ENCODE measurements at places on chromosomes 3 and 15. TPM values are rescaled to one million over a fixed set of nuclear protein-coding genes. Genes with fewer than 3 reads are reported as not detected.

- DNase-seq, result peak; percentile 68
Measured at GRCh38 chr15:45126535-45127158, 3.0 kb downstream of the DUOXA1 start.

Gene LRRC31
- not detected for total RNA-seq

Gene OCA2
- 0.47 TPM for total RNA-seq

Gene DAZL
- not detected for total RNA-seq

DNA sequence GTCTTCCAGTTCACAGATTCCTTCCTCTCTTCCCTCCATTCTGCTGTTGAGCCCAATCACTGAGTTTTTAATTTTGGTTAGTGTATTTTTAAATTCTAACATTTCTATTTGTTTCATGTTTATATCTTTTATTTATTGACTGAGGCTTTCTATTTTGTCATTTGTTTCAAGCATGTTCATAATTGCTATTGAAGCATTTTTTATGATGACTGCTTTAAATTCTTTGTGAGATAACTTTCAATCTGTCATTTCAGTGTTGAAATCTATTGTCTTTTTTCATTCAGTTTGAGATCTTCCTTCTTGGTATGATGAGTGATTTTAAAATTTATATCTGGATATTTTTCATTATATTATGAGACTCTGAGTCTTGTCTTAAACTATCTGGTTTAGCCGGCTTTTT is 192.3 kb downstream of the RPLP1 start:
- no peak for DNase-seq

DNA sequence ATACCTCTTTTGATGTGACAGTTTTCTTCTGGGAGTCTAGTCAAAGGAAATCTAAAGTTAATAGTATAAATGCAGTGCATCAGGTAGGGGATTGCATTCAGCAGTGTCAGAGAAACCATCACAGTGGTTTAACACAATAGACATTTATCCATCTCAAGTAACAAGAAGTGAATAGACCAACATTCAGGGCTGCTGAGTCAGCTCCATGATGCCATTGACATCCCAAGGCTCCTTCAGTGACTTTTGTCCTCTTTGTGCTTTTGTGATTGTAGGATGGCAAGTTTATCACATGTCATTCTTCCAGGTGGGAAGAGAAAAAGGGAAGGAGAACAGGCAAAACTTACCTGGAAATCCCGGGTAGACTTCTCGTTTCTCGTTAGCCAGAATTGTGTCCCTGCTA is 158.3 kb downstream of the TMEM108 start:
- DNase-seq, result no peak

Gene FANCD2
- total RNA-seq, result 59.4 TPM

GRCh38 chr3:30401971-30402370 is 204.4 kb upstream of the TGFBR2 start:
- no peak for DNase-seq

DNA sequence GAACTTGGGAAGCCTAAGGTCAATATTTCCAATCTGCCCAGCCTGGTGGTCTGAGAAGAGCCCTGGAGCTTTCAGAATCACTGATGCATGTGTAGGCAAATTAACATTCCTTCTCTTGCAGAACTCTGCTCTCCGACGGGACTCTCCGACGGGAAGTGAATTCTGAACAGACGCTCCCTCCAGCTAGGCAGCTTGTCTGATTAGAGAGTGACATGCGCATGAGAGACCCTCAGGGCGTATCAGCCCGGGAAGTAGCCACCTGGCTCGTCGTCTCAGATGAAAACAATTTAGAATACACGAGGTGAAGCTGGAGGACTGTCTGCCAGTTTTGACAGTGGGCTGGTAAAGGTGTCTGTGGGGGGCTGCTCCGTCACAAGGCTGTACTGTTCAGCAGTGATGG is 103.1 kb downstream of the DGKG start:
- no peak for DNase-seq

- DNase-seq, result no peak
Measured at GRCh38 chr3:130374033-130374432, 28.6 kb downstream of the COL6A5 start.

Gene SERPINI2
- 0.13 TPM for total RNA-seq

GRCh38 chr3:9087831-9088413 is 124.7 kb upstream of the RAD18 start:
- DNase-seq, result no peak

- DNase-seq, result no peak
Measured at GRCh38 chr3:98779541-98780335, 16.6 kb downstream of the ST3GAL6 start.

Gene CD276
- total RNA-seq, result 3.6 TPM

DNA sequence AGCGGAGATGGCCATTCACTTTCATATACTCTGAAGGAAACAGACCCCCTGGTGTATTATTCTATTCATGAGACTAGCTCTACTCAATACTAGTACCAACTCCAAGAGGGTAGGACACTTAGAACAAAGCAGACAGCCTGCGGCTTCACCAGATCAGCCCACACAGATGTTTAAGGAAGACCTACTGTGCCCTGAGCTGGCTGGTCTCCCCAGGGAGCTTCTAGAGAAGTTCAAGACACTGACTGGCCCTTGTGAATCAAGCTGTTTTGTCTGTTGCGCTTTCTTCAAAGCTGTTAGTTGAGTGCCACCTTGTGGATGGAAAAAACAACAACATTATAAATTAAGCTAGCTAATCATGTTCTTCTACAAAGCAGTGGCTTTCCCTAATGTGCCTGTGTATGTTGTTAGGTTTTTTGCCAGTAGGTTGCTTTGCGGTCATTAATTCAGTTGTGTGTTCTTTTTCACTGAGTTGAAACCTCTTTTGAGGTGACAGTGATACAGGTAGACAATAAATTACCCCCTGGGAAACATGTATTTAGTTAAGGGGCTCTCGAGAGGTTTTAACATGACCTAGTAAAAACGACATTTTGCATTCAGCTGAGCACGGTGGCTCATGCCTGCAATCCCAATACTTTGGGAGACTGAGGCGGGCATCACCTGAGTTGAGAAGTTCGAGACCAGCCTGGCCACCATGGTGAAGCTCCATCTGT is 64.2 kb upstream of the MYZAP start:
- DNase-seq, result peak; percentile 72

DNA sequence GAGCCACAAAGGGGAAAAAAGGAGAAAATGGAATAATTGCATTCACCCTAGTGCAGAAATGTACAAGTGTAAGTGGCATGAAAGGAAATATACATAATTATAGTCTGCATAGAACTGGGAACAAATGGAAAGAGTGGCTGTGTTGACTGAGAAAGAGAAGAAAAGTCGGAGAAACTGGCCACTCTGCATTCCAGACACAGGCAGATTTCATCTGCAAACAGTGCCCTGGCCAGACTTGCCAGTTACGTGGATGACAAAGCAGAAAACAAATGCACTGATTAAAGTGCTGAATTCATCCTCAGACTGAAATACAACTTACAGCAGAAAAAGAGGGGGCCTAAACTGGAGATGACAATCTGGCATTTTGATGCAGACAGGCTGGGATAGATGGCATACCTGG is 129.8 kb downstream of the FGF12 start:
- no peak for DNase-seq

- DNase-seq, result no peak
Measured at GRCh38 chr3:189557824-189558223, 73.4 kb upstream of the TP63 start.

DNA sequence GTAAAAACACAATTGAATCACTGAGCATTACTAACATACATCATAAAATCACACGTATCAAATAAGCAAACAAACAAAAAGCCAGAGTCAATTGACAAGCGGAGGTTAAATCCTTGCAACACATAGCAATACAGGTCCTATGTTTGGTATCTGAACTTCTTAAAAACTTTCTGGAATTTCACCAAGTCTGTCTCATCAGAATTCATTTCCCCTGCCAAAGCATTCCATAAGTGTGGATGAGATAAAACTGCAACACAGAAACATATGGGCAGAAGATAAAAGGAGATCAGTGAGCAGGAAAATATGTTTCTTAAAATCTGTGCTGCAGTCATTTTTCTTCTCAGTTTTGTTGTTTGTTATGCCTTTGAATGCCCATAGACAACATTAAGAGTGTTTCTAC is 1155.5 kb downstream of the TBL1XR1 start:
- no peak for DNase-seq

Gene PLA2G4B
- total RNA-seq, result 5.2 TPM

DNA sequence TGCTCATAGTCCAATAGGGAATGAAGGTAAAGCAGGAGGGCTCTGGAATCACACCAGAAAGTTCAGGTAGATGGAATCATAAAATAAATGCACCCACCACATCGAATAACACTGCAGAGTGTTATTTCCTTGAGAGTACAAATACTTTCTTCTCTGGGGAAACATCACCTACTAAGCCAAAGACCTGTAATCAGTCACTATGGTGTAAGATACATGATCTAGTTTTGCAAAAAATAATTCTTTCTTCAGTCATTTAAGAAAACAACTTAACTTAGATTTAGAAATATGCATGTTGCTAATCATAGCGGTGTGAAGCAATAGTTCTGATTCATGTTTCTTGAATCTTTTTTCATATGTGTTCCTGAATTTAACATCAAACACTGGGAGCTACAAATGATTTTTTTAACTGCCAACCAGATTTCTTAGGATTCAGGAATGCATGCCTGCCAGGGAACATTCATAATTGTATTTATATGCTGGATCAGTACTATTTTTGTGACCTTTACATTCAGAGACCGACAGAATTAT is 40.2 kb upstream of the MEIS2 start:
- no peak for DNase-seq

Gene SLC28A1
- not detected for total RNA-seq

- DNase-seq, result peak; percentile 60
Measured at GRCh38 chr3:133574260-133574881, 885 bp downstream of the CDV3 start.

Gene RARB
- total RNA-seq, result 0.16 TPM

Gene ZNF620
- 3.3 TPM for total RNA-seq

DNA sequence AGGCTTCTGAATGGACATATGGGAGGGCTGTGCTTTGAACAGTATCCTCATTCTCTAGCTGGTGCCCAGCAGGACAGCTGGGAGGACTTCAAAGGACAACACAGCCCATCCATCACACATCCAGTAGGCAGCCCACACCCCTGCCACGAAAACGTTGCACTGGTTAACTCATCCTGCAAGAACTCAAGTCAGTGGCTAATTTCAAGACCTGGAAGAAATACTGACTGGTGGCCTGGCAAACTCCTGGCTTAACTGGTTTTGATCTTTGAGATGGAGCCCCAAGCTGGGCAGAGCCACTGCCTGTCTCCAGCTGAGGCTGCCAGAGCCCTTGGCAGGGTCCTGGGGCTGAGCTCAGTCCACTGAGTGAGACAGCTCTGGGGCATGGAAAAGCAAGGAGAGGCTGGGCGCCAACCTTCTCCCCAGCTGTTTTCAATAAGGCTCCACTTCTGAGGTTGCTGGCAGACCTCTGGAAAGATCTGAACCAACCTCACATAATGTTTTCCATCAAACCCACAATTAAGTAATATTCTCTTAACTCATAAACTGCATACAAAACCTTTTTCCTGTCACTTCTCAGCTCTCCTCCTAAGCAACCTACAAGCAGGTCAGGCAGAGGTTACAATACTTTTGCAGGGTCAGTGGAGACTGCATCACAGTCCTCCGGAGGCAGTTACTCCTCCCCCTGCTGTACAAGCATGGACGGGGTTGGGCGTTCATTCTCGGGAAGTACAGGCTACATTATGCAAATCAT is 110.3 kb downstream of the MYLK start:
- no peak for DNase-seq

DNA sequence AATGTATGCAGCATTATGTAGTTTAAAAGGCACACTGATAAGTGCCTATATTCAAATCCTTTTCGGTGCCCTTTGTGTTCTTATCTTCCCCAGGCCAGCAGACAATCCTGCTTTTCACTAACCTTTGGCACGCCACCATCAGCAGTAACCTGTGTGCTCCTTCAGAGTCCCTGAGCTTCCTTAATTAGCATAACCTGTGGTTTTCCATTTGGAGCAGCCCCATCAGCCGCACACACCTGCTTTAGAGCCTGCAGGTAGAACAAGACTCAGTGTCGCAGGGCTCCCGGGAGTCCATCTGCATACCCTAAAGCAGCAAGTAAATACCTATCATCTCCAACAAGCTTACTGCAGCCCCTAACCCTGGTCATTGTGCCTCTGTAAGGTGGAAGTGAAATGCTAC is 755.1 kb downstream of the ROBO2 start:
- no peak for DNase-seq

Gene MKRN2
- 45.5 TPM for total RNA-seq

DNA sequence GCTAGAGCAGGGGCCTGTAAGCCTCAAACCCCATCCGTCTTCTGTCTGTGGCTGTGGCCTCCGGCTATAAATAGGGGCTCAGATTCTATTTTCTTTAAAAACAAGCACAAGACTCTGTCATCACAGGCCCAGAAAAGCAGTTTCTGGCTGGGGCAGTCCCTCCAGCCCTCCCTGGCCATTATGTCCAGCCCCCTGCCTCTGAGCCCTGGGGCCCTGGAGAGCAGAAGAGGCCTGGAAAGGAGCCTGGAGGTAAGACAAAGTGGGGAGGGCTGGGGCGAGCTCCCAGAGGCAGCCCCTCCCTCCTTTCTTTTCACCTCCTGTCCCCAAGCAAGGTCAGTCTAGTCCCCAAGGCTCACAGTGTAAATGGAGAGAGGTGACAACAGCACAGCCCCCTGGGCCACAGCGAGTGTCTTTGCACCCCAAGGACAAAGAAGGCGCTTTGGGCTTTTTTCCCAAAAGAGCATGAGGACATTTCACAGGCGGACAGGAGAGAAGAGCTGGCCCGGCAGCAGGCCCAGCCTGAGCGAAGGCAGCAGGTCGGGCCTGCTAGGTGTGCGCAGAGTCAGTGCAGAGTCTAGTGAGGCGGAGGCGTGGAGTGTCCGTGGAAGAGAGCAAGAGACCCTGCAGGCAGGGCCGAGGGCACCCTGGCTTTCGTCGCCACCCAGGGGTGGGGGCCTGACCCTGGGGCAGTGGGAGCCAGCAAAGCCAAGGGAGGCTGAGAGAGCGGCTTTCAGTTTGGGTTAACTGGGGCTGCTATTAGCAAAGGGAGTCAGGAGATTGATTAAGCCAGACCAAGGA is 188.3 kb downstream of the TBC1D2B start:
- no peak for DNase-seq

- DNase-seq, result no peak
Measured at GRCh38 chr3:27638594-27638993, 83.5 kb downstream of the EOMES start.

Gene THAP10
- total RNA-seq, result 0.13 TPM

Gene CKMT1A
- total RNA-seq, result 8.3 TPM

GRCh38 chr3:14057701-14058100 is 67.0 kb downstream of the CHCHD4 start:
- peak; percentile 48 for DNase-seq

Gene CCDC9B
- 0.33 TPM for total RNA-seq

Gene FETUB
- not detected for total RNA-seq

DNA sequence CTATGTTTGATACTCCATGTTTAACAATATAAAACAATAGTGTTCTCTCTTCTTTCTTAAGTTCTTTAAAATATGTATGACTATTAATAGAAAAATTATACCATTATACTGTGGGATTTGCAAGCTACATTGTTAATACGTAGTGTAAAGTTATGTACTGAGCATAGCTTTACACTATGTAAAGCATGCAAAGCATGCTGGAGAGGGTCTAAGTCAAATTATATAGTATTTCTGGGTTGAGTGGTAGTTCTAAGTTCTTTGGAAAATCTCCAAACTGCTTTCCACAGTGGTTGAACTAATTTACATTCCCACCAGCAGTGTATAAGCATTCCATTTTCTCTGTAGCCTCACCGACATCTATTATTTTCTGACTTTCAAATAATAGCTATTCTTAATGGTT is 253.0 kb downstream of the RAP2B start:
- no peak for DNase-seq

Gene GOLGA8O
- 0.22 TPM for total RNA-seq

Gene NR2F2
- total RNA-seq, result 49.7 TPM

Measured in K562 (cell line).